NCI-H1048 (cell line): ENCODE measurements at places on chromosomes 1 and 21.

- DNase-seq: no peak
These were observed 119.2 kb upstream of the IPO9 start for GRCh38 chr1:201709564-201710295.

- no peak for DNase-seq
These were observed 181.8 kb upstream of the L1TD1 start for GRCh38 chr1:62012836-62013235.

DNA sequence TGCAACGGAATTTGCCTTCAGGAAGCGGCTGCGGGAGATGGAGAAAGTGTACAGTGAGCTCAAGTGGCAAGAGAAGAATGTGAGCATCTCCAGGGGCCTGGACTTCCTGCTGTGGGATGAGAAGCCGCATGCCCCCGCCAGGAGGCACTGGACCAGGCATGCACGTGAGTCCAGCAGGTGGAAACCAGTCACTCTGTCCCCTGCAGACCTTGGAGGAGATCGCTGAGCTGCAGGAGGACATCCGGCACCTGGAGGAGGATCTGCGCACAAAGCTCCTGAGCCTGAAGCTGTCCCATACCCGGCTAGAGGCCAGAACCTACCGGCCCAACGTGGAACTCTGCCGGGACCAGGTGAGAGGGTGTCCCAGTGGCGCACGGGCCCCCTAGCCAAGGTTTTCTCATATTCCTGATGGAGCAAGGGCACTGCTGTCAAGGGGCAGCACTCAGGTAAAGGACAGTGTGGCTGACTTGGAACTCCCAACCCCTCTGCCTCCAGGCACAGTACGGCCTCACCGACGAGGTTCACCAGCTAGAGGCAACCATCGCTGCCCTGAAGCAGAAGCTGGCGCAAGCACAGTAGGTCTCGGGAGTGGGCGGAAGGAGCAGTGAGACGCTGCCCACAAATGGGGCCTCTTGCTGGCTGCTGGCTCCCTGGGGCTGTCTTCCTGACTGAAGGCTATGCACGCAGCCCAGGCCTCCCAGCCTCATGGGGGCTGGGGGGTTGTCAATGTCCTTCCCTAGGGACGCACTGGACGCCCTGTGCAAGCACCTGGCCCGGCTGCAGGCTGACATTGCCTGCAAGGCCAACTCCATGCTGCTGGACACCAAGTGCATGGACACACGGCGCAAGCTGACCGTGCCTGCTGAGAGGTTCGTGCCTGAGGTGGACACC lies 1.2 kb upstream of the ADPRS start:
- DNase-seq: no peak

- no peak for DNase-seq
These were observed 238.3 kb downstream of the HLX start for GRCh38 chr1:221117548-221117951.

DNA sequence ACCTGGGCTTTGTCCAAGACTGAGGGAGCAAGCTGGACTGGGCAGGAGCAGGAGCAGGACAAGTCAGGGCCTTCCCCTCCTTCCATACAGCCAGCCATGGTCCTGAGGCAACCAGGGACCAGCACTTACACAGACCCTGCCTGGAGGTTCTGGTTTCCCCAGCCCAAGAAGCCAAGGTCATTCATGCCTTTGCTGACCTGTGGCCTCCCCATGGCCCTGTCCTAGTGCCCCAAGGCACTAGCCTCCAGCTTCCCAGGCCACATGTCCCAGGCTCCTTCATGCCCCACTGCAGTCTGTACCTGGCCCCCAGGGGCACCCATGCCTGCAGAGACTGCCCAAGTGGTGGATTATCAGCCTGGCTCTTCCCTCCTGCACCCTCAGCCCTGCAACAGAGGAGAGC lies 243.9 kb downstream of the TOMM20 start:
- DNase-seq: no peak
